RCC 7860 (cell line): ENCODE measurements at places on chromosomes 6 and 20.
A peak's percentile ranks its signal among the peaks of the same experiment; 100 is the strongest.

DNA sequence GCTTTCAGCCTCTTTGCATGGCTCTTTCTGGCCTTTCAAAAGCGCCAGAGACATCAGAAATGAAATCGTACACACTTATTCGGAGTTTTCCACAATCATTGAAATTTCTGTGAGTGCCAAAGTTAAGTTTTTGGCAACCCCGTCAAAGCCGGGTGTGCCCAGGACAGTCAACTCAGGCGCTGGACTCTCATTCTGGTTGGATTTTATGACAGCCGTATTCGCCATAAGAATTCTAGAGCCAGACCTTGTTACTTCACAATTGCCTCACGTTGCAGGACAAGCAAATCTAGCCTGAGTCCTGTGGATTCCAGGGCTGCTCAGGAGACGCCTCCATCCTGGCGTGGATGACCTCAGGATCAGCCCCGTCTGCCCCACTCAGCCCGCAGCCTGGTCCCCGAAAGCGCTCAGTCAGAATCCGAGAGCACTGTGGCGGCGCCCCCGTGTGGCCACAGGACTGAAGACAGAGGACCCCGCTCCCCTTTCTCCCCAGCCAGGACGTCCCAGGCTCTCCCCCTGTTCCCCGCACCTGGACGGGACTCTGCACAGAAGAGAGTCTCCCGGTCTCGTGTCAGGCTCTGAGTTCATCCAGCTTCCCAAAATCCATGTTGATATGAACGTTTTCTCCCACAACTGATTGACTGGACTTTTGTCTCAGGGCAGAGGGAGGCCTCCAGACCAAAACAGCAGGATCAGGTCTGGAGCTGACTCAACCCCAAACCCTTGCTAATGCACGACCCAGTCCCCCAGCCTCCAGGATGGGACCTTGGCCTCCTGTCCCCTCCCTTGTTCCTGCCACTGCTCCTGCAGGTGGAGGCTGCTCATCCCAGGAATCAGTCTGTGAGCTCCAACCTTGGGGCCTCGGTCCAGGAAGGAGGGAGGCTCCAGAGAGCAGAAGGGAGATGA, 38.2 kb downstream of the MICA start:
- DNase-seq = peak; percentile 25

- DNase-seq = no peak
These were observed 15.2 kb downstream of the COL19A1 start for GRCh38 chr6:69881322-69882151.

DNA sequence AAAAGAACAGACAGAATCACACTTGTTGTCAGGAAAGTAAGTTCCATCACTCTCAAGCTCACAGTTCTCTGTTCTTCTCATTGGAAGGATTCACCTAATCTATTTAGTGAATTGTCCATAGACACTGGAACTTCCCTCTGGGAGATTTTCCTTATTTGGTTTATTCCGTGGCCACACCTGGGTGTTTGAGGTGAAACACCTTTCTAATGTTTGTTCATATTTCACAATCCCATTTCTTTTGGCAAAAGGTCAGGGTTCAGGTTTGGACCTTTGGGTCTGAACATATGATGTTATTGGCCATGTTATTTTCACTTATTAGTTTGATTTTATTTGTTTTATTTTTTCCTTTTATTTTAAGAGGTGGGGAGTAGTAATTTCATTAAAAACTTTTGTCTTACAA, 4.0 kb downstream of the MAS1L start:
- no peak for DNase-seq

DNA sequence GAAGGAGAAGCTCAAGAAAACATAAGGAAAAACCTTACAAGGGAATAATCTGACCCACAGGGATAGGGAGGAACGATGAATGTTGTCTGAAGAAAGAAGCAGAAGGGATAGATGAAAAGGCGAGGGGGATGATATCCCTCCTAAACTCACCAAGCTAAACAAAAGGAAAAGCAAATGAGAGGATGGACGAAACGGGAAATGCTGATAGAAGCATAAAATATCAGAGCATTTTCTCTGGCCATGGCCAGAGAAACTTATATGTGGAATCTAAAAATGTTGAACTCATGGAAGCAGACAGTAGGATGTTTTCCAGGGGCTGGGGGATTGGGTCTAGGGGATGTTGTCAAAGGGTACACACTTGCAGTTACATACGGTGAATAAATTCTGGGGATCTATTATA, 148.4 kb upstream of the FOXQ1 start:
- no peak for DNase-seq

DNA sequence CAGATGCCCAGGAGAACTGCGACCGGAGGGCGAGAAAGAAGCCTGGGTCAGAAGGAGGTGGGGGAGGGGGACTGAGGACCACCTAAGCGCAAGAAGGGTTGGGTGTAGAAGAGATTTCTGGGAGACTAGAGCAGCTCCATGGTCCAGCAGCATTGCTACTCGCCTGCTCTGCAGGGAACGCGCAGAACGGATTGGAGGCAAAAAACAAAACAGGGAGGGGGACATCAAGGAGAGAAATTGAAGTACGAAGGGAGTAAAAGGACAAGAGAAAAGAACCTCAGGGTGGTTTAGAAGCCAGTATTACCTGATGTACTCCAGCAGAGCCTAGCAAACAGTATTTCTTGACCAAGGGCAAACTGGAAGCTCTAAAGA, 537 bp upstream of the GABBR1 start:
- DNase-seq = no peak

GRCh38 chr20:59730722-59731121, 126.4 kb downstream of the PHACTR3 start:
- DNase-seq = no peak

DNA sequence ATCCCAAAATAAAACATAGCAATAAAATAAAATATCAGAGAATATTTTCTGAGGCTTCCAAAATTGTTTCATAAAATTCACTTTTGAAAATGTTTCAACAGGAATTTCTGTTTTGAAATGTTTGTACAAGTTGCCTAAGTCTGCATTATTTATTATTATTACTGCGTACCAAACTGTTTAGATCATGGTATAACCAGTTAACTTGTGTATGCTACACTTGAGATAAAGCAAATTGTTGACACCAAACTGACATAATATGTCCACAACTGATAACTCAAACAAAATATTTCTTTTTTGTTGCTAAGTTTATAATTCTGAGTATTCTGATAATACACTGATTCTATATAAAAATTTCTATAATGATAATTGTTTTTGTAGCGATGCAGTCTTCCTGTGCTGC, 531.8 kb upstream of the EYS start:
- no peak for DNase-seq

- DNase-seq = no peak
These were observed 162.0 kb downstream of the GRM4 start for GRCh38 chr6:33983721-33984465.

DNA sequence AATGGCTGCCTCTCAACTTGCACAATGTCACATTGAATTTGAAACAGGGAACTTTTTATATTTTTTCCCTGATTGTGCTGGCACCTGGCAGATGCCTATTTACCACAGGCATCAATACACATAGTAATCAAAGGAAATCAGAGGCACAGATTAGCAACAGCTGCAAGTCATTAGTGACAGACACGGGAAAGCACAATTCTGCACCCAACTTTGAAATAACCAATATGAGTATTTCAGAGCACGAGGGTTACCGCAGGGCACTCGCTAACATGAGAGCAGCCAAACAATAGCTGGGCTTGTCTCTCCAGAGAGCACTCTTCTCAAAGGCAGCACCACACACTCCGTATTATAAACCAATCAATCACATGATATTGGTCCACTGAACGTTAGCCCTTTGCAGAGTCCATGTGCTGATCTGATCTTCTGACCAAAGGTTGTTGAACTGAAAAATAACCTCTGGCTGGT, 149.5 kb downstream of the RNF144B start:
- DNase-seq = no peak

DNA sequence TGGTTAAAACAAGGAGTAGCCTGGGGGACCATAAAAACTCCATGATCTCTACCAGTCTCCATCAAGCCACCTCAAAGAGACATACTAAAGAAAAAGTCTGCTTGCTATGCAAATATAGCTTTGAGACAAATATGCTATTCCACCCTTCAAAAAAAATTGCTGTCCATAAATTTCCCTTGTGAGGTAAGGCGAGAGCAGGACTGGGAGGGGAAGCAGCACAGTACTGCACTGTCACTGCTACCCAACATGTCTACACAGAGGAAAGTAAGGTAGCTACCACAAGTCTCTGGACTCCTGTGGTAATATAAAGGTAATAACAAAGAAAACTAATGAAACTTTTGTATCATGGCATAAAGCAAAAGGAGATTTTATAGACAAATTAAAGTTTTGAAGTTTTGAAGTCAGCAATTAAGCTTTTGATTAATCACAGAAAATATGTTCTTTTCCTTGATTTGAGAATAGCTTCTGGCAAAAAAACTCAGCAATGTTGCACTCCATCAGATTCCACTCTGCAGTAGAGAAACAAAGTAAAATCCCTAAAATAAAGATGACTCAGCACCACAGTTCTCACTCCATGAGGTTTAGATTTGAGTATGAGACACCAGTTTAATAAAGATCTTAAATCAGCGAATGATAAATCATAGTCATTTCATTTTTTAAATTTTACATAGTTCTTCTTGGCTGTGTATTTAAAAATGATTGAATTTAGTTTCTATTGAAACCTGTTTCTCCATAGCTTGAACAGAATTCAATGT, 602.4 kb downstream of the COL12A1 start:
- DNase-seq = no peak

DNA sequence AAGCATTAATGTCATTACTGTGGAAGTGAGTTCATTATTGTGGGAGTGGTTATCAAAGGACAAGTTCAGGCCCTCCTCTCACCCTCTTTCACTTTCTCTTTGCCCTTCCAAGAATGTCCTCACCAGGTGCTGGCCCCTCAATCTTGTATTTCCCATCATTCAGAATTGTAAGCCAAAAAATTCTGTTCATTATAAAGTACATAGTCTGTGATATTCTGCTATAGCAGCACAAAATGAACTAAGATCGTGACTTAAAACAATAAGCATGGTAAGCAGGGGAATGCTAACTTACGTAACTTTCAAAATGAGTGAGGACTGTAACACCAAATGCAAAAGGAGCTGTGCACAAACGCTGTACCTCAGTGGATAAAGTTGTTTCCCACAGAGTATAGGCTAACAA, 515.7 kb upstream of the BTBD3 start:
- no peak for DNase-seq

DNA sequence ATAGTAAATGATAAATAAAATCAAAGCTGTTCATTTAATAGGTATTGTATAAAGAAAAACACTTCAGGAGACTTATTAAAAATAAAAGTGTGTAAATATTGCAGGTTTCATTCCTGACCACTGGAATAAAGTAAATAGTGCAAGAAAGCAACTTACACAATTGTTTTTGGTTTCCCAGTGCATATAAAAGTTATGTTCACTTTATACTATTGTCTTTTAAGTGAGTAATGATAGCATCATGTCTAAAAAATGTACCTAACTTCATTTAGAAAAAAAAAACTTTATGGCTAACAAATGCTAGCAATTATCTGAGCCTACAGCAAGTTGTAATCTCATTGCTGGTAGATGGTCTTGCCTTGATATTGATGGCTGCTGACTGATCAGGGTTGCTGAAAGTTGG, 726.6 kb upstream of the POU3F2 start:
- DNase-seq = no peak

- no peak for DNase-seq
These were observed 67.4 kb upstream of the SMIM28 start for GRCh38 chr6:138310294-138310693.

DNA sequence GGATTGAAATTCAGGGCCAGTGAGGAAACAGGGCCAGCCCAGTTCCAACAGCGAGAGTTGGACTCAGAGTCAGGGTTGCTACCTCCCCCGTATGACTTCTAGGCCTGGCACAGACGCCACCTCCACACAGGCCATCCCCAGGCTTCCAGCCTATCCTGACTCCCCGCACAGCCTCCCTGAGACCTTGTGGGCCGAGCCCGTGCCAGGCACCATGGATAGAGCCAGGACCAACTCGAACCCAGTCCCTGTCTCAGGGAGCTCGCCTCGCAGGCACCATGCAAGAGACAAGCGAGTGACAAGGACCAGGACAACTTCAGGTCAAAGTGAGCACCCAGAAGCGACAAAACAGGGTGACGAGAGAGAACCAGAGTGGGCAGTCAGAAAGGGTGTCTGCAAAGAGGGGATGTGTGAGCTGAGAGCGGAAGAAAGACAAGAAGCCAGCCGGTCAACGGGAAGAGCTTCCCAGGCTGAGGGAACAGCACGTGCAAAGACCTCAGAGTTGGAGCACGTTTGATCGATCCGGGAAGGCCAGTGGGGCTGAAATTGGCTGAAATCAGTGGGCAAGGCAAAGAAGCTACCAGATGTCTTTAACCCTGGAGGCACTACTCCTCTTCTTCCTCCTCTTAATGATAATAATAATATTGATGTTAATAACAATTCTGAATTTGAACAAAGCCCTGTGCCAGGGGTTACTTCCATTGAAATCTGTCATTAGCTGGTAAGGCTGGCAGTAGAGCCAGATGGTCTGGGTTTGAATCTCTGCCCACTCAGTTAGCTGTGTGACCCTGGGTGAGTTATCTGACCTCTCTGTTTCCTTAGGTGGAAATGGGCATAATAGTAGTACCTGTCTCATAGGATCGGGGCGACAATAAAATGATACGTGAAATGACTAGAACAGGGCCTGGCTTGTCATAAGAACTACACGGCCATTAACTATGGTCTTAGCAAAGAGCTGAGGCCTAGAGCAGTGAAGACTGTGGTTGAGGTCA, 45.0 kb downstream of the KIAA1755 start:
- DNase-seq = no peak

DNA sequence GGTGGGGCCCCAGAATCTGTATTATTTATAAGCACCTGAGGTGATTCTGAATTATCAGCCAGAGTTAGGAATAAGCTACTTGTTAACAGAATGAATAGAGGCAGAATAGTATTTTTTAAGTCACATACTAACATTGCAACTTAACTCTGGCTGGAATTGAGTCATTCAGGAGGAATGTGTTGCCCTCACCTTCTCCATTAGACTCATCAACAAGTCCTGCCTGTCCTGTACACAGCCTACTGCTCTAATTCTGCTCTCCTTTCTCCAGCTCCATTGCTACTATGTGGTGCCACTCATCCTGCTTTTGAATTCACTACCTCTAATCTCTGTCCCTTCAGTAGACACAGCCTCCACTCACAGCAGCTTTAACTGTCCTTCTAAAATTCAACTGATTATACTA, 669.4 kb downstream of the DHX35 start:
- DNase-seq = no peak

- no peak for DNase-seq
These were observed 1.7 kb downstream of the HBS1L start for GRCh38 chr6:135052939-135053338.
